Activated CD4-positive, CD25-positive, alpha-beta regulatory T cell treated with anti-CD3 and anti-CD28 coated beads, Interleukin-2, amount 50 U/mL, for 16 hours (primary cell): ENCODE measurements at places on chromosomes 13 and 19.

GRCh38 chr19:4676955-4677731, 7.0 kb upstream of the MYDGF start:
- DNase-seq, result no peak

DNA sequence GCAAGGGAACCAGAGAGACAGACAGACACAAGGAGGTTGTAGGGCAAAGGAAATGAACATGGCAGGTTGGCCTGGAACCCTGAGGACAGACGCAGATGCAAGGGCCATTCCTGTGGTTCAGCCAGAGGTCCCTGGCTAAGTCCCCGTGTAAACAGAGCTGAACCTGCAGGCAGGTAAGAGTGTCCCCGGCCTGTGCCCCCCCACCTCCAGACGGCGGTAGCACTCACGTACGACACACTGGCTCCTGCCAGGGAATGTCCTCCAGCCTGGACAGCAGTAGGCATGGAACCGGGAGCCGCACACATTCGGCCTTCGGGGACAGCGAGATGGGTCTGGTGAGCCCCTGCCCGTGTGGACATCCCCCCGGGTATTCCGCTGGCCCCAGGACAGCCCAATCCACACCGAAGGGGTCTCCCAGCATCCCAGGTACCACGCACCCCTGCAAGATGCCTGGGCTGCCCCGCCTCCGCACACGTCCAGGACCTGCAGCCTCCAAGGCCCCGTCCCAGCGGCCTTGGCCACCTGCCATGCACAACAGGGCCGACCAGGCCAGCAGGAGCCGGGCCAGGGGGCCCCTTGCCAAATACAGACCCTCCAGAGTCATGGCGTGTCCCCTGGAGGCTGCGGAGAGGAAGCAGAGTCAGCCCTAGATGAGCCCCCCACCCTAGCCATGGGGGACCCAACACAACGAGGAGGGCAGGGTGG, 2.4 kb downstream of the FBN3 start:
- no peak for DNase-seq

DNA sequence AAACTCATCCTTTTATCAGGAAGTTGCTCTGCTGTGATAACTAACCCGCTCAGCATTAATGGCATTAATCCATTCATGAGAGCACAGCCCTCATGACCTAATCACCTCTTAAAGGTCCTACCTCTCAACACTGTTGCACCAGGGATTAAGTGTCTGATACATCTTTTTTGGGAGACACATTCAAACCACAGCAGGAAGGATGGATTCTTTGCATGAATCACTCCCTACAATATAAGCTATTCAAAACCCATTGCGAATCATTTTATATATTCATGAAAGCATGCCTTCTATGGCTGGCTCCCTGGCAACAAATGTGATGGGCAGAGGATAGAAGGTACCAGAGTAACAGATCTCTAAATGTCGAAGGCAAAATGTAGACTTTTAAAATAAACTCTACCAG, 27.6 kb downstream of the ARL11 start:
- no peak for DNase-seq

DNA sequence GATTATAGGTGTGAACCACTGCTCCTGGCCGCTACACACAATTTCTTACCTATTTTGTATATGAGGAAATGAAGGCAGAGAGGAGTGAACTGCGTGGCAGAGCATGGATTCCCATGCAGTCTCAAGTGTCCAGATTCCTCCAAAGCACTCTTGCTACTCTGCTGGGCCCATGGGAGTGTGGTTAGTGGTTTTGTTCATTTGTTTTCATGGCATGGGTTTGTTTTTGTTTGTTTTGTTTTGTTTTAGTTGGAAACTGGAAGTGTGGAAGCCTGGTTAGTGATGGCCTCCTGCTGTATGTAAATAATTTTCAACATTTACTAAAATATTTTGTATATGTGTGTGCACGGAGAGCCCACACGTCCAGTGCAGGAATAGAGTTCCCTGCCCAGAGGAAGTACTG, 61.3 kb upstream of the LRCH1 start:
- no peak for DNase-seq

GRCh38 chr13:99043831-99044231, 66.0 kb upstream of the DOCK9 start:
- no peak for DNase-seq

DNA sequence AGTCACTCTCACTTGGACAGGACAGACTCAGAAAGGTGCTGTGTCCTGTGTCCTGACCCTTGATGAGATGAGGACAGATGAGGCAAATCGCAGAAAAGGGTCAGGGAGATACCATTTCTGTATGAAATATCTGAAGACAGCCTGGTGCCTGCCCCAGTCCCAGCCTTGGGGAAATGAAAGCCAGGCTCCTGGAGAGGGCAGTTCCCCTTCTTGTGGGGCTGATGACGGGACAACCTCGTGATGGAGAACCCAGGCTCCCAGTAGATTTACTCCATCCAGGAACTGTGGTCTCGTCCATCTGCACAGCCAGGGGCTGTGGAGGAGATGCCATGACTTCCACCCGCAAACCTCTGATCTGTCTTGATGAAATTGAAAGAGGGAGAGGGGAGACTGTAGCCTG, 13.8 kb downstream of the LILRB1 start:
- no peak for DNase-seq

GRCh38 chr19:1040476-1041271, 767 bp downstream of the ABCA7 start:
- DNase-seq, result peak; percentile 75

DNA sequence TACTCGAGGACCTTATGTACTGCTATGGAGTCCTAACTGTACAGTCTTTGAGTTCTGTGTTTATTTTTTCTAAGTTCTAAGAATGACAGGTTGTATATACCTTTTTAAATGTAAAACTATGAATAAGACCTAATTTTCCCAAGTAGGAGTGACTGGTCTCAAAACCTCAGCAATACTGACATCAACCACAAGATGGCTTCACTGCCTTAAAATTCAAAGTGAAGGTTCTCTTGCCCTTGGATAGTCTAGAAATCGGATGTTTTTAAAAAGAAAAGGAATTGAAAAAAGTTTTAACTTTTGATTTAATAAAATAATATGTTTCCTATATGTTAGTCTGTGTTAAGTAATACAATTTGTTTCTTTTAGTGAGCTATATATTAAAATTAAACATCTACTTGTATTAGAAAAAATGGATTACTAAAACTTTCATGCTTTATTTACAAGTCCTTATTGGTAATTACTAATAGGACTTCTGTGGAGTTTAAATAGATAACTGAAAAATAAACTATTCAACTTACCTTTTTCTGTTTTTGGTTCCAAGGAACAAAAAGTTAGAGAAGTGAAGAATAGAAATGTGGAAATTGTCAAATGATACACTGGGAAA, 52.0 kb downstream of the TDRD3 start:
- DNase-seq, result no peak

- no peak for DNase-seq
These were observed 158.9 kb upstream of the SGCG start for GRCh38 chr13:23021906-23022305.

DNA sequence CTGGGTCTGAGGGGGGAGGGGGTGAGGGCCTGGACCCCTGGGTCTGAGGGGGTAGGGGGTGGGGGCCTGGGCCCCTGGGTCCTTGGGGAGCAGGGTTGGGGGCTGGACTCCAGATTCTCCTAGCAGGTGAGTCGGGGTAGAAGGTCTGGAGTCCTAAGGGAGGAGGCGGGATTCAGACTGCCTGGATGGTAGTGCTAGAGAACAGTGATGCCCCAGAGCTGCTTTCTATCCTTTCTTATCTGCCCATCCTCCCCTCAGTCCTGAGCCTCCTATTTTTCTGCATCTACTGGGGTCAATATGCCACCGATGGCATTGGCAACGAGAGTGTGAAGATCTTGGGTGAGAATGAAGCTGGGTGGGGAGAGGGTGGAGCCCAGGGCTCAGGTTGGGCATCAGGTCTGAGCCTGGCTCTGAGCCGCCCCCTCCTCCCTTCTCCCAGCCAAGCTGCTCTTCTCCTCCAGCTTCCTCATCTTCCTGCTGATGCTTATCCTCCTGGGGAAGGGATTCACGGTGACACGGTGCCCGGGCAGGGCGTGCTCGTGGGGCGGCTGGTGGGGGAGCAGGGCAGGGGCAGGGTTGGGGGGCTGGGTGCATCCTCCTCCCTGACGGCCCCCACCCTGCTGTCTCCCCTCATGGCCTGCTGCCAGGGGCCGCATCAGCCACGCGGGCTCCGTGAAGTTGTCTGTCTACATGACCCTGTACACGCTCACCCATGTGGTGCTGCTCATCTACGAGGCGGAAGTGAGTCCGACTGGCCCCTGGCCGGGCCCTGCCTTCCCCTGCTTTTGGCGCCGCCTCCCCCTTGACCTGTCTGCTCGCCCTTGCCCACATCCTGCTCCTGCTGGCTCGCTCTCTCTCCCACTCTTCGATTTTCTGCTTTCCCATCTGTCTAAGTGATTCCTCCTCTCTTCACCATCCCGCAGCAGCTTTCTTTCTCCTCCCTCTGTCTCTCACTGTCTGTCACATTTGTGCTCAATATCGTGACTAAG, 3.4 kb downstream of the TMEM145 start:
- no peak for DNase-seq

DNA sequence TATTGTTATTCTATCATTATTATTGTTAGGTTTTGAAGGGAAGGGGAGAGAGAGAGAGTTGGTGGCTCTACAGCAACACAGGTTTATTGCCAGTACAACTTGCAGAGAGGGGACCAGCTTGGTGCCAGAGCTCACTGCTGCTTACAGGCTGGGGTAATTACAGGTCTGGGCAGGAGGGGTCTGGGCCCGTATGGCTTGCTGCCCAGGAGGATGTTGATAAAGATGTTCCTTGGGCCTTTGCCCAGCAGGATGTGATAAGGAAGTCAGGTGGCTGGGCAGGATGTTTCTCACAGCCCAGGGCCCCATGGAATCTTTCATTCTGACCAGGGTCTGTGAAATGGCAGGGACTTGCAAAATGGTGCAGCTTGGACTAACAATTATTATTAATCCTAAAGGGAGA, 64.2 kb upstream of the ZNF599 start:
- DNase-seq, result no peak

DNA sequence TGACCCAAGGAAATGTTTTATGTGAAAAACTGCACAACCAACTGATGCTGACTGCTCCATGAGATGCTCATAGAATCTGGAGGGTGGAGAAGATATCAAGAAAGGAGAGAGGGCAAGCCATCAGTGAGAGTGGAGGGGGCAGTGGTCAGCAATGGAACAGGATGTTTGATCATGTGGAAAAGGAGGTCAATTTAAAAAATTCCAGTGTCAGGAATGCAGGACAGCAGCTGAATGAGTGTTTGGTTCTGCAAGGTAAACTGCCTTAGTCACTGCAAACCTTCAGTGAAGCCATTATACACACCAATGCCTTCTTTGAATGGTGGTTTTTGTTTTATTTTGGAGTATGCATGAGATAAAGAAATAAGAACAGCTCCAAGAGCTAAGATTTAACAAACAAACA, 121.5 kb downstream of the FGF14 start:
- DNase-seq, result no peak

GRCh38 chr13:45402641-45403040, 15.5 kb downstream of the SLC25A30 start:
- no peak for DNase-seq

GRCh38 chr19:56995303-56995702, 124.5 kb upstream of the USP29 start:
- no peak for DNase-seq

- no peak for DNase-seq
These were observed 7.1 kb downstream of the COMMD6 start for GRCh38 chr13:75530549-75530961.

GRCh38 chr19:4066682-4067395, at the start of gene ZBTB7A:
Gene ZBTB7A (minus strand): TSS chr19:4066899. CDS start chr19:4055232, 11,667 bp downstream.
- DNase-seq, result peak; percentile 56

- no peak for DNase-seq
These were observed 86.6 kb upstream of the POSTN start for GRCh38 chr13:37685206-37685605.

GRCh38 chr13:66098931-66099628, 1131.1 kb downstream of the PCDH9 start:
- no peak for DNase-seq
